ENCODE measurements at places on chromosomes 6 and 20.
A peak's percentile ranks its signal among the peaks of the same experiment; 100 is the strongest.

DNA sequence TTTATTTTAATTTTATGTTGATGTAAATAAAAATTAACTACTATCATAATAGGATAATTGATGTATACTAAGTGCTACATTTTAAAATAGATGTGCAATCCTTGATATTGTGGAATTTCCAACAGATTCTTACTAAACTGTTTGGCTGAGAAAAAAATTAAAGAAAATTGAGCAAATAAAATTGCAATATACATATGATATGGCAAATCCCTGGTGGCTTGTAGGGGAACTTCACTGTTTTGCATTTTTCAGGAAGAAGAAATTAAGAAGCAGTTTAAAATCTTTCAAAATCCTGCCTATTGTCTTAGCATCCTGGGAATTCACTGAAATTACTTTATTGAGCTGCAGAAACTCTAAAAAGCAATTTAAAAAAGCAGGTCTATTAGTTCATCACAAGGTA is 191.4 kb upstream of the ADGRB3 start:
- no peak for DNase-seq

GRCh38 chr20:33236351-33236750 is 555 bp downstream of the BPIFA1 start:
- no peak for DNase-seq

DNA sequence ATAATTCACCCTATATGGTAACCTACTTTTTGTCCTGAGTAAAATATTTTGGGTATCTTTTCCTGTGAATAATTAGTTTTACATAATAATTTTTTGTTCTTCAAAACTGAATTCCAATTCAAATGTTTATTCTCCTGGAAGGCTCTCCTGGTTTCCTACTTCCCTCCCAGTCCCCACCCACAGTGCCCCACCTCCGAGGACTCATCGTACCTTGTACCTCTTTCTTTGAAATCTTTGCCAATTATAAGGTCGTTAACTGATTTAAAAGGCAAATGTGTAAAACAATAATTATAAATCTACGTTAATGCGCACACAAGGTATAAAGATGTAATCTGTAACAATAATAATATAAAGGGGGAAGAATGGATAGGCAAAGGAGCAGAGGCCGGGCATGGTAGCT is 40.5 kb upstream of the VEGFA start:
- DNase-seq = no peak

DNA sequence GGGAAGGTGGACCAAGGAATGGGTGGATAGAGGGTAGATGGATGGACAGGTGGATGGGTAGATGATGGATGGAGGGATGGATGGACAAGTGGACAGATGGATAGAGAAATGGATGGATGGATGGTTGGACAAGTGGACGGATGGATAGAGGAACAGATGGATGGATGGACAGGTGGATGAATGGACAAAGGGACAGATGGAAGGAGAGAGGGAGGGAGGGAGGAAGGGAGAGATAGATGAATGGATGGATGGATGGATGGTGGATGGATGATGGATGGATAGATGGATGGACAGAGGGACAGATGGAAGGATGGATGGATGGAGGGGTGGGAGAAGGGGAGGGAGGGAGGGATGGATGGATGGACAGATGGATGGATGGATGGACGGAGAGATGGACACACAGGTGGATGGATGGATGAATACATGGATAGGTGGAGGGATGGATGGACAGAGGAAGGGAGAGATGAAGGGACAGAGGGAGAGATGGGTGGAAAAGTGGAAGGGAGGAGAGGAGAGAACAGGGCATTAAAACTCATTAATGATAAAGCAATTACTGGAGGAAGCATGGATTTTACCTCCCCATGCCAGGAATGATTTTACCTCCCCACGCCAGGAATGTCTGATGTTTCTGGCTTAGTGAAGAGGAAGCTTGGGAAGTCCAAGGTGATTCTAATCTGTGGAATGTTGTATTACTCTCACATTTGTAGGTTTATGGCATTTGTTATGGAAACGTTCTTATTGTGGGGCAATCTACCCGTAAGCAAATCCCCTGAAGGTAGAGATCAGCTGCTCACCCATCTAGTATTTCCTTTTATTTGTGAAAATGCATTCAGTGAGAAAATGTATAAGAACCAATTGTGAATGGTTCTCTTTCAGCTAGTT is 383.3 kb downstream of the TAF4 start:
- no peak for DNase-seq

DNA sequence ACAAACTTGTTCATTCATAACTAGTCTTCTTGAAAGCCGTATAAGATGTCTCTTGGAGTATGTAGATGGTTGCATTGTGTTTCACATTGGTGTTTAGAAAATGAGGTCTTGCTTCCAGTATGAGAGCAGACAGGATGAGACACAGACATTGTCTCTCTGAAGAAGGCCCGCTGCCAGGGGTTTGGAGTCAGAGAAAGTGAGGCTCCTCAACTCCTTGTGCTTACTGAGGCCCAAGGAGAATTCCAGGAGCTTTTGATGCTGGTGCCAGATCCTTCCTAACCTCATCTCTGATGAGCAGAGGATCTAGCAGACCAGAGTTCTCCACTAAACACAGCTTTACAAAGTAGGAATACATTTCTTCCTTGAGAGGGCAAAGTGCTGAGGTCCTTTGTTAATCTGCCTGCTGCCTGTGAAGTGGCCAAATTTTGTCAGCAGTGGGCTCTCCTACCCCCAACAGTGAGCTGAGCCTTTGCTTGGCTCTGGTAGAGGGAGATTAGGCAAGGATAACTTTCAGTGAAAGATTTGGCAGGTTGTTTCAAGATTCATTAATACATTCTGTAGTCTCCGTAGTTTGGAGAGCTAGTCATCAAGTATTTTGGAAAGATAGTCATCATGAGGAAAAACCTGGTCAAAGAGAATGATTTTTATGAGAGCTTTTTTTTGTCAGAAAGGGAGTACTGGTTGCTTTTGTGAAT is 9.7 kb downstream of the MAPRE1 start:
- no peak for DNase-seq

DNA sequence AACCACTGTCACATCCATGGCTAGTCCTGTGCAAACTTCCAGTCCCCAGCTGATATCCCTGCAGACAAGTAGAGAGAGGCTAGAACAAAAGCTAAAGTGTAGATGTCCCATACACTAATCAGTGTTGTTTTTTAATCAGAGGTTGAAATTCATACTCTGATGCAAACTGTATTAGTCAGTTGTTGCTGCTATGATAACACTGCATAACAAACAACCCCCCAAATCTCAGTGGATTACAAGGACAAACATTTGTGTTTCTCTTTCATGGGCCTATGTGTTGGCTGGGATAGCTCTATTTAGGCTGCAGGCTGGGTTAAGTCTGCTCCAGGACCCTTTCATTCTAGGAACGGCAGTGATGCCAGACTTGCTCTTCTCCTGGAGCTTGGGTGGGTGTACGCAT is 26.8 kb downstream of the BNIP5 start:
- no peak for DNase-seq

DNA sequence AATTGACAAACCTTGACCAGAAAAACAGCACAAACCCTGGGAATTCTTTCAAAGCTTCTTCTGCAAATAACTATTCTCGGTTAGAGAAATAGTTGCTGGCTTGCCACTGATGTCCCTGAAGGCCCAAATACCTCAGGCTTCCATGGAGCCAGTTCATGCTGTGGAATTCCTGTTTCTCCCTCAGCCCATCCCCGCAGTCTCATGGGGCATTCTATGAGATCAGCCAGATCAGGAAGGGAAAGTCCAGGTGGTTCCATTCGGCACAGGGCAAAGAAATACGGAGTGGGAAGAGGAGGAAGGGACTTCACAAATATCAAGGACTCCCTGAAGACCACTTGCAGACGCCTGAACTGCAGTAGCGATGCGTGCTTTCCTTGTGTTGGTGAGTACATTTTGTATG is 63.3 kb downstream of the MYLK4 start:
- no peak for DNase-seq

DNA sequence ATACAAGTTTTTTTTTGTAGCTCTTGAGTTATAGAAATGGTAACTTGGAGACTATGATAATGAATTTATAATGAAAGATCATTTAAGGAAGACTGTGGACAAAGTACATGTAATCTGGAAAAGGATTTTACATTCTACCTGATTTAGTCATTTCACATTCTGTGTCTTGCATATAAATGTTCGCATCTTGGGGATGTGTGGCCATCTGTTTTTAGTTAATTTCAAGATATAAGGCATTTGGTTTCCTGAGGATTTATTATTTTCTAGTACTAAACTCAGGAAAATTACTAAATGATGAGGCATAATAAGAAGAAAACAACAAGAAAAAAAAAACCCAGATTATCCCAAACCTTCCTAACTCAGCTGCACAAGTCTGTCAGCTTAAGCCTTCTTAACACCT is 112.7 kb upstream of the PRL start:
- DNase-seq = no peak

- DNase-seq = no peak
These were observed 266.3 kb upstream of the ECI2 start for GRCh38 chr6:4401408-4402368.

DNA sequence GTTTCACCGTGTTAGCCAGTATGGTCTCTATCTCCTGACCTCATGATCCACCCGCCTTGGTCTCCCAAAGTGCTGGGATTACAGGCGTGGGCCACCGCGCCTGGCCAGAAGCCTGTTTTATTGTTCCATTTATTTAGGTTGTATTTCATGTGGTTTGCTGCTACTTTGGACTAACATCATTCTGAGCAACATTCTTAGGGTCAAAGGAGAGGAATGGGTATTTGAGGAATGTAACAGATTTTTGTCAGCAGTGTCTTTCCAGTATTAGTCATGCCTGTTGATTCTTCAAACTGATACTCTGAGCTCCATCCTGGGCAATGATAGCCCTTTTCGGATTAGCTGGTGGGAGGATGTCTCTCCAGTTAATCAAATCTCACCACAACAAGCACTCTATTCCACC is 213.0 kb upstream of the CITED2 start:
- no peak for DNase-seq

DNA sequence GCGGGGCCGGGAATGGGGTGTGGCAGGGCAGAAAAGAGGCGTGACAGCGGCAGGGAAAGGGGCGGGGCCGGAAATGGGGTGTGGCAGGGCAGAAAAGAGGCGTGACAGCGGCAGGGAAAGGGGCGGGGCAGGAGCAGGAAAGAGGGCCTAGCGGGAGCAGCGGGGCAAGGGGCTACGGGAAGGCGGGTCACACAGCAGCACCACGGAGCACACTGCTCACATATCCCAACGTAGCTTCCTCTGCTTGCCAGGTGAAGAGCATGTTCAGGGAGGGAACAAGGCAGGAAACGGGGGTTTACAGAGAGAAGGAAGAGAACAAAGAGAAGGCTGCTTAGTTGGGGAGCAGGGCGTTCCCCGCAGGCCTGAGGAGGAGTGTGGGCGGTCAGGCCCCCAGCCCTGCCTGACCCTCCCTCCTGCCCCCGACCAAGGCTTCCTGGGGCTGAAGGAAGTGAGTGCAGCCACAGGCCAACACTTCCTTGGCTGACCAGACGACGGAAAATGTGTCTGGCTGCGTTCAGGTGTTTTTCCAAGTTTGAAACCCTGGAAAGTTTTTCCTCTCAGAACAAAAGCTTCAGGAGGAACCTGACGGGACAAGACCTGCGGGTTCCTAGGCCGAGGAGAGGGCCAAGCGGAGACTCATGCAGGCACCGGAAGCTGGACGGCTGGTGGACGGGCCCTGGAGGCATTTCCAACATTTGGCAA is 13.8 kb downstream of the UCKL1 start:
- peak; percentile 40 for DNase-seq

- DNase-seq = no peak
These were observed 252.3 kb downstream of the LY86 start for GRCh38 chr6:6840831-6841291.

DNA sequence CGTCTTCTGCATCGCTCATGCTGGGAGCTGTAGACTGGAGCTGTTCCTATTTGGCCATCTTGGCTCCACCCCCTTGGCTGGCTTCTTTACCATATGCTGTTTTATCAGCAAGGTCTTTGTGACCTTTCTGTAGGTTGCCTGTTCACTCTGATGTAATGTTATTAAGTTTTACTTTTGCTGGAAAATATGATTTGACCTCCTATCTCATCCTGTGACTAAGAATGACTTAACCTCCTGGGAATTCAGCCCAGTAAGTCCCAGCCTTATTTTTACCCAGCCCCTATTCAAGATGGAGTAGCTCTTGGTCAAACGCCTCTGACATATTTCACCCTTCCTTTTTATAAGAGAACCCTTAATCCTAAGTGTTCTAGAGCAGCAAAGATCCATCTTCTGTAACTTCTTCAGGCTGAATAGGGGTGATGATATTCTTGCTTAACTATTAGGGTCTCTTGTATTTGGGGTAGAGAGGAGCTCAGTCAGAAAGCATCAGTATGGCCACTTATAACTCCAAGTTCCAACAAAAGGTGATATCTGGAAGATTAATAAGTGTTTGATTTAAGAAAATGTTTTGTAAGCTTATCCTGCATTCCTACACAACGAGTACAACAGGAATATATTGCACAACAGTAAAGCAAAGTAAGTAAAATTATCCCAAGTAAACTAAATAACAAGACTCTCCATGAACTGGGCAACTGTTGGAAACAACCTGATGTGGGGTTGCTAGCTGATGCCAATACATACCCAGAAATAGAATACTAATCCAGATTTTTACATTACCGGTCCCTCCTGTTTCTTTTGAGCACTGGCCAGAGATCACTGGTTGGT is 23.1 kb upstream of the HMGN3 start:
- no peak for DNase-seq

DNA sequence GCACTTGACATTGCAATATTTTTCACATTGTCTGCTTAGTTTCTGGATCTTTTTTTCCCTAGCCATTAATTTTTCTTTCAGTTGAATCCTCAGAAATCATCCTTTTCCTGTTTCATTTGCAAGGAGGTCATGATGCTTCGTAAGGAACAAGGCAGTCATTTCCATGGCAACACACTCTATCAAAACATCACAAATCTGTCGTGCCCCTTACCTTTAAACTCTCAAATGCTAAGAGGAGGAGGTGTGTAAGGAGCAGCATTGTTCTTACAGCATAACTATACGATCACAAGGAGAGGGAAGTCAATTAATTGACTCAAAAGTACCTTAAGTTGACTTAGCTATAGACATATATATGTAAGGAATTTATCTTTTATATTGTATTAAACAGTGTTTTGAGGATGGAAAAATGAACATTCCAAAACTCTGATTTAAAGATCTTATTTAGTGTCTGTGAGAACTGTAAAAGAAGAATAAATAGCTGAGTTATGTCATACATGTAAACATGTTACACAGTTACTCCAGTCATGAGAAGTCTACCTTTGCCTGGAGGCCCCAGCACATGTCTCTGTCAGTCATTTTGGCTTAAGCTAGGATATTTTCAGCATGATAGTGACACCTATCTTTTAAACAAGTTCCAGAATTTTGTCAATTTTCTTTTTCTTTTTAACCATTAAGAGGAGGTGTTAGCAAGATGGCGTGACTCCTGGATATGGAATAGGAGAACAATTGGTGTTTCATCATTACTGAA is 41.6 kb downstream of the CDKAL1 start:
- DNase-seq = no peak

- DNase-seq = no peak
These were observed 45.5 kb upstream of the RNGTT start for GRCh38 chr6:89008815-89009374.

GRCh38 chr6:64520050-64520449 is 884.4 kb downstream of the PHF3 start:
- DNase-seq = no peak

Measured in effector memory CD4-positive, alpha-beta T cell (primary cell).